ENCODE measurements at places on chromosomes 12 and 14.

GRCh38 chr14:55547650-55548315 lies 32.2 kb upstream of the KTN1 start:
- DNase-seq = no peak

DNA sequence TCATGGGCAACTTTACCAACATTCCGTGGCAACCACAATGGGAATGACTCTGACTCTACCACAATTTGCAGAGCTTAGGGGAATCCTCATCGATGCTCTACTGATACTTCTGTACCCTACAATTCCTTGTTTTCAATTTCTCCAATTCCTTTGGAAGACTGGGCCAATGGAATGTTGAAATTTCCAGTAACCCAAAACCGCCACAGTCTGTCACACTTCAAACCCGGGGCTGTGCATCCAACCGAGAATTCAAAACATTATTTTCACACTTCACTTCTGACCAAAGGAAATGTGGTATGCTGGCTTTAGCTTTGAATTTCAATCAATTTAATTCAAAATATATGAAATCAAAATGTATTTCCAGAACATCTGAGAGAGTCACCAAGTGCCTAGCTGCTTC lies 951.4 kb downstream of the VRK1 start:
- no peak for DNase-seq

- no peak for DNase-seq
Observed at GRCh38 chr14:95464103-95464502, 52.3 kb downstream of the SYNE3 start.

- no peak for DNase-seq
Observed at GRCh38 chr12:123897221-123897620, 75.4 kb downstream of the CCDC92 start.

DNA sequence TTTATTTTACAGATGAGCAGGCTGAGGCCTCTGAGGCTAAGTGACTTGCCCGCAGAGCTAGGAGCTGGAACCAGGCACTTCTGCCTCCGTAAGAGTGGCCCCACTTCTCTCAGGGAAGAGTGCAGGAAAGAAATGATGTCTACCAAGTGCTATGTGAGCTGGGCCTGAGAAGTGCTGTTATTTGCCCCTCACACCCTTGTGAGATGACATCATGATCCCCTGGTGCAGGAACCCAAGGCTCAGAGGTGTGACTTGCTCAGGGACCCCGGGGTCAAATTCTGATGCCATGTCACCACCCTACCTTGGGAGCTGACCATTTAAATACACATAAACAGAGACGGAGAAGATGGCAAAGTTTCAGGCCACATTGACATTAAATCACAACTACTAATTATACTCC lies 63.7 kb upstream of the DDX11 start:
- DNase-seq = no peak

DNA sequence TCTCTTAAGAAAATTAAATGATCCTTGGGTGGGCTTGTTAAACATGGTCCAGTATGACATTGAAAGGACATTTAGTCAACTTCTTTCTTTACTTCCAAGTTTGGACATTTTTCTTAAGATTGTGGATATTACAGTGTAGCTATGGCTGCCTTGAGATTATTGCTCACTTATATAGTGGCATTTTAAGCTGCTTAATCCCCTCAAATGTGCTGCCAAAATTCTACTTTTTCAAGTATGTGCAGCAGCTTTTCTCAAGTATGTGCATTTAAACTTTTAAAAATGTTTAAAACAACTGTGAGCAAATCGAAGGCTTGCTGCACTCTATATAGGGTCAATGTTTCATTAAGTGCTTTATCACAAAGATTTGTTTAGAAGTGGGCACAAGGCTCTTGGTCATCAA lies 7.4 kb downstream of the TXNRD1 start:
- DNase-seq = no peak

- no peak for DNase-seq
Observed at GRCh38 chr12:617304-617915, 45.8 kb downstream of the NINJ2 start.

GRCh38 chr12:92602476-92602875 lies 100.3 kb upstream of the PLEKHG7 start:
- DNase-seq = no peak

GRCh38 chr12:47848853-47849252 lies 29.1 kb upstream of the HDAC7 start:
- DNase-seq = no peak

DNA sequence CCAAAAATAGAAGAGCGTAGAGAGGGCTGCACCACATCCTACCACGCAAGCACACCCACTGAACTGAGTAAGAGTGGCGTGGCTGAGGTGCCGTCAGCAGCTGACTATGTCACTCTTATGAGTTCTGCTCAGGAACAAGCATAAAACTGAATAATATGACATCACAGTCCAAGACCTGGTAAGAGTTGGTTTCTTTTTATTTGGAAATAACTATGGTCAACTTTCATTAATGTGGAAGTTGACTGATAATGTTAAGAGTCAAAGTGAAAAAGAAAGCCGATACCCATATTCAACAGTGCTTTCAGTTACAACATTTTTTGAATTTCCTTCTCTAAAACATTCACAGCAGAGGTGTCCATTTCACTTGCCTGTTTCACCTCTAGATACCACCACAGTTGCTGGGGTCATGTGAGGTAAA lies 44.6 kb downstream of the GNS start:
- no peak for DNase-seq

DNA sequence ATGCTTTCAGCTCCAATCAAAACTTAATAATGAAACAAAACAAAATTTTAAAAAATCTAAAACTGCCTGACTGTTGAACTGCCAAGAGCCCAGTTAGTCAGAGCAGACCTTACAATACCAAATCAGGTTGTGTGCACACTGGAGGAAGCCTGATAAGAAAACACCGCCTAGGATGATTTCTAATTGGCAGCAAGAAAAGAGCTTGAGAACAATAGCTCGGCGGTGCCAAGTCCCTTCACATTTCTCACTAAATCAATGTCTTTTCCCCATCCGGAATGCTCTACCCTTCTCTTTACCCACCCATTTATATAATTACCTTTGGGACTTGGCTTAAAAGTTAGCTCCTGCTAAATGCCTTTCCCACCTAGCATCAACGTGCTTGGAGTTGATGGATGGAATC lies 256.7 kb downstream of the C12orf75 start:
- no peak for DNase-seq

DNA sequence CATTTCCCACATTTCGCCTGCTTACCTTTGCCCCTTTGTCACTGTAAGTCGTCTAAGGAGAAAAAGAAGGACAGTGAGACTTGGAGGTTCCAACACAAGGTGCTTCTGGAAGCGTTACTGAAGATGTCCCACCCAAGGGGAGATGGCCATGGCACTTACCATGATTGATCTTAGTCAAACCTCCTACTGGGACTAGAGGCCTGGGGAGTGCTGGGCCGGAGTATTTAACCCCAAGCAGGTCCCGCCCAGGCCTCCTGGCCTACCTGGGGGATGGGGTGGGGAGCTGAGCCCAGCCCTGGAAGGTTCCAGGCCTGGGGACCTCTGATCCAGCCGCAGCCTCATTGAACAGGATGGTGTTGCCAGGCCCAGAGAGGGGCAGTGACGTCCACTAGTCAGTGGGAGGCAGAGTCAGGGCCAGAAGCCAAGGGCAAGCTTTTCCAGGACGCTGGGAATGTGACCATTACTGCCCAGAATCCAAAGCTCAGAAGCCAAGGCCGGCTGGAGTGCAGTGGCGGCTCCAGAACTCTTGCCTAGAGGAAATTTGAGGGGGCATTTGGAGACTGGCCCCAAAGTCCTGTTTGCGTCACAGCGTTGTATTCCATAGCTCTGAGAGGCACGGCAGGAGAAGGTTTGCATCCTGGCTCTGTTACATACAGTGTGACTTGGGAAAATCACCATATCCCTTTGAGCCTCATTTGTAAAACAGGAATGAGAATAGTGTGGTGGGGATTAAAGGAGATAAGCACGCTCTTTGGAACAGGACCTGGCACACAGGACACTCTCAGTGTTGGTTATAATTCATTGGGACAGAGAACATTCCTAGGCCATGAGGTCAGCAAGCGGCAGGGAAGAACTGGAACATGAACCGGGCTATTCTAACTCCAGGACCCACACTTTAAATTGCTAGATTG lies at the start of gene HPD:
Gene HPD, minus strand, starts transcription at position 198 of the 911 bp plus-strand sequence. Its CDS starts 36 bp downstream, at position 162.
- DNase-seq = no peak

DNA sequence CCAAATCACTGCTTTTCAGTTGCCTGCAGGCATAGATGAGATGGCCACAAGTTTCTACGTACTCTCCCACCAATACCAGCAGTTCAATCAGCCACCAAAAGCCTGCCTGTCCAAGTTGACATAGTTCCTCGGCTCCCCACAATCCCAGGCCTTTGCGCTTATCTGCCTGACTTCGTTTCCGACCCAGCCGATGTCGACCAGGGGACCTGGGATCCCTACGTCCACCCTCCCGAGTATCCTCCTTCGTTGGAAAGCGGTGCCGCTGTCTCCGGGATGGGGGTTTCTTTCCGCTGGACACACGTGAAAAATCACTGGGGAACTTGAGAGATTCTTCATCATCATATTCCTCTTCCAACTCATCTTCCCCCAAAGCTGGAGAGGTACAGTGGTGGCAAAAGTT lies 1.6 kb downstream of the DNAJC14 start:
- DNase-seq = no peak

GRCh38 chr14:90743425-90743824 lies 72.8 kb downstream of the TTC7B start:
- no peak for DNase-seq

Measured in CD8-positive, alpha-beta T cell (primary cell).